ENCODE measurements at places on chromosomes 12 and 14.

DNA sequence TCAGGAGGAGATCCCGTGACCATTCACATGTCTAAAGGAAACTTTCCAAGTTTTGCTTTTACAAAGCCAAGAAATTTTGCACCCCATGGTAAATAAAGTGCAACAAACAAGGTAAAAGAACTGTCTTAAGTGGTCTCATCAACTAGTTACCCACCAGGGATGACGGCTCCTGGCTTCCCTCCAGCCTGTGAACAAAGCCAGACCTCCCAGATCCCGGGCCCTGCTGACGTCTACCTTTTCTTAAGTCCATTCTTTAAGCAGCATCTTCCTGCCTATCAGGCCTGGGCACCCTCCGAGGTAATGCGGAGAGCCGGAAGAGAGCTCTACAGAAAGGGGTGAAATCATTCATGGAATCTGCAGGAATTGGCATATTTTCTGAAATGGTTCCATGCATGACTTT, 58.0 kb upstream of the DAAM1 start:
- DNase-seq = no peak

- no peak for DNase-seq
These were observed 31.9 kb upstream of the OSBPL8 start for GRCh38 chr12:76591476-76591875.

GRCh38 chr14:71321574-71322315, 414.5 kb downstream of the PCNX1 start:
- DNase-seq = peak; percentile 26

- peak; percentile 94 for DNase-seq
These were observed 18.2 kb upstream of the CACNA2D4 start for GRCh38 chr12:1936406-1937320.

GRCh38 chr12:92136965-92137721, 8.5 kb downstream of the BTG1 start:
- DNase-seq = no peak

GRCh38 chr12:90407841-90408240, 547.1 kb downstream of the CCER1 start:
- DNase-seq = no peak

DNA sequence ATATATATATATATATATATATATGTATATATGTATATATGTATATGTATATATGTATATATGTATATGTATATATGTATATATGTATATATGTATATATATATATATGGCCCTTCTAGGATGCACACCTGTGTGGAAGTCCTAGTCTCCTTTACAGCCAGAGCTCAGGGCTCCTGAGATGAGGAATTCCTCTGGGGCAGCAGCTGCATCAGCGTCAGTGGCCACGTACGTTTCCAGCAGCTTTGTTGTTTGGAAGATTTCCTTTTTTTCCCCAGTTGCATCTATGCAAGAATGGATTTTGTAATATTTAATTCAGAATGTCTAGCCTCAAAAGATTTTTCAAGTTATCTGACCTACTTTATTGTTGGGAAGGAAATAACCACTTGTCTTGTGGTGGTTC, 68.6 kb downstream of the TNFAIP2 start:
- no peak for DNase-seq

- DNase-seq = no peak
These were observed 112.6 kb downstream of the KCNK10 start for GRCh38 chr14:88210426-88210825.

DNA sequence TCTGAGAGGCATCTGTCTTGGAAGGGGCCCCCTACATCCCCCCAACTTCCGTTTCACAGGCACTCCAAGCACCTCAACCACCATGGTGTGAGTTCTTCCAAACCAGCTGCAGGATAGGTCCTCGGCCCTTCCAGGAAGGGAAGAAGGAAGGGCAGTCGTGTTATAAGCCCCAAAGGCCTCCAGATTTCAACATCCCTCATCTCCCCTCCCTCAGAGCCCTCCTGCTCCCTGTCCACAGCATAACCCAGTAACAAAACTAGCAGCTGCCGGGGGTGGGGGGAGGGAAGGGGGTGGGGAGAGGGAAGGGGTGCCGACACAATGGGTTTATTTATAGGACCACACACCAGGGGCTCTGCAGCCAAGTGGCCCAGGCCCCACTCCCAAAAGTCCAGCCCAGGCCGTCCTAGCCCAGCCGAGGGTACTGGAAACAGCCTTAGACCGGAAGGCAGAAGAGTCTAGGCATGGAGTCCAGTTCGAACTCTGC, 18.3 kb downstream of the NCKAP5L start:
- DNase-seq = no peak

- DNase-seq = no peak
These were observed 13.0 kb upstream of the LEMD3 start for GRCh38 chr12:65156366-65156841.

GRCh38 chr12:106987846-106988245, 900 bp upstream of the MTERF2 start:
- DNase-seq = no peak

DNA sequence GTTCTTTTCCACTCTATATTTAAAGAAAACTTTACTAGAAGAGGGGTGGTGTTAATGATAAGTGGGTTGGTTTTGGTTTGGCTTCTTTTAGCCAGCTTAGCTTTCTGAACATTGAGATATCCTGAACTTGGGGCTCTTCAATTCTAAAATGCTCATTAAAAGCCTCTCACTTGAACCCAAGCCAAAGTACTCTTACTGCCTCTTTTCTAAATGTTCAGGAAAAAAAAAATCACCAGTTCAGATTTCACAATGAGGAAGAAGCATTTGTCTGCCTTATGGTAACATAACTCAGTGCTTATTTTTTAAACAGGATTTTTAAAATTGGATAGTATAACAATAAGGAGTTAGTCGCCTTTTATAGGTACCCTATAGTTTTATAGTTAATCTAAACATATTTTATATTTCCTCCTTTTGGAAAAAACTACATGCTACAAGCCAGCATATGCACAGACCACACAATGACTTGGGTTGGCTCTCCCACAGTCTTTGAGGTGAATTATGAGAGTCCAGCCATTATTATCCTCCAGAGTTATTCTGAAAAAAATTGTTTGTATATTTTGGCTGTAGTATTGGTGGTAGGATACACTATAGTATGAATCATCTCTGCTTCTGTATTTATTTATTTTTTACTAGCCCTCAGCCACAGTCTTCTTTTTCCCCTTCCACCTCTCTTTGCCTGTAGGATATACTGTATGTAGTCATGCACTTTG, 195.5 kb upstream of the TMPO start:
- DNase-seq = no peak

DNA sequence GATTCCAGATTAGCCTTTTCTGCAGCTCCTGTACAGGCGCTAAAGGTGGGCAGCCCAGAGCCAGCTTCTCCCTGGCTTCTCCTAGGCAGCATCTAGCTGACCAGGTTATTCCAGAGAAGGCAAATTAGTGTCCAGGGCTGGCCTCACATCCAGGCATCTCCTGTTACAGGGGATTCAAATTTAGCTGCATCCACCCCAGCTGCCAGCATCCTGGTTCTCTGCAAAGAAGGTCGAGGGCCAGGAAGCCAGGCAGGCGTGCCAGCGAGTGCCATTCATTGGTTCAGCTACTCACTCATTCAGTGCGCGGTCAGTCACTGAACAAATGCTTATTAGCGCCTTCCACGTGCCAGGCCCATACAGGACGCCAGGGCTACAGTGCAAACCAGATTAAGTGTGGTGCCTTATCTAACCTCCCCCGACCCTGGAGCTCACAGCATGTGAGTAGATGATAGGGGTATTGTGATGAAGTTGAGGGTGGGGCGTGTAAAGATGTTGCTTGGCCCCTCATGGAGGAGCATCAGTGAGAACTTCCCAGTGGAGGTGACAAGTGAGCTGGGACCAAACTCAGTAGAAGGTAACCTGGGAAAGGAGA, 15.7 kb upstream of the FAM222A start:
- DNase-seq = no peak

- no peak for DNase-seq
These were observed 18.0 kb upstream of the CTDSP2 start for GRCh38 chr12:57864442-57865083.

GRCh38 chr14:21075719-21076437, 5.8 kb downstream of the ARHGEF40 start:
- no peak for DNase-seq

DNA sequence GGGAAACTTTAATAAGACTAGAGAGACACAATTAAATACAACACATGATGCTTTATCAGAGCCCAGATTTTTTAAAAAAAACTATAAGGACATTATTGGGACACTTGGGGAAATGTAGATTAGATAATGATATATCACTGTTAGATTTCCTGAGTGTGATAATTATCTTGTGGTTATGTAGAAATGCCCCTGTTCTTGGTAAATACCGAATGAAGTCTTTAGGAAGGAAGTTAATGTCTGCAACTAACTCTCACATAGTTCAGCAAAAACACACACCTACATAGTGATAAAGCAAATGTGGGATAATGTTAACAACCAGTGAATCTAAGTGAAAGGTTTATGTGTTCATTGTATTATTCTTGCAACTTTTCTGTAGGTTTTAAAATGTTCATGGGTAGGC, 14.6 kb upstream of the CACNB3 start:
- DNase-seq = no peak

GRCh38 chr14:41860586-41860985, 253.9 kb downstream of the LRFN5 start:
- DNase-seq = no peak

- DNase-seq = peak; percentile 17
These were observed 66.9 kb upstream of the ACTN1 start for GRCh38 chr14:69045857-69046475.

DNA sequence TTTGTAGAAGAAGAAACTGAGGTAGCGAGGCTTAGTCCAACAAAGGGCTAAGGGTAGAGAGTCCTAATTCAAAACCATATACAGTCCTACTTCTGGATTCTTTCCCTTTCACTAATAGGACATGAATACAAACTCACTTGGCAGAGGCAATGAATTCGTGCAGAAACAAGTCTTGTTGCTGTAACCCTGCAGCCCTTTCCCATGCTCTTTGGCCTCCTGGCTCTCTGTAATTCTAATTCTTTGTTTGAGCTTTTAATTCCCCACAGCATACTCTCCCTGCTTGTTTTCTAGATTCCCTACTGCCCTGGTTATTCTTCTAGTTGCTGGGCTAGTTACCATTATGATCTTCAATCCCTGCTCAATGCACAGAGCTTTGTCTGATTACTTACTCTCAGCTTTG, 381.4 kb downstream of the ETNK1 start:
- peak; percentile 23 for DNase-seq

- DNase-seq = no peak
These were observed 15.7 kb upstream of the FIGNL2 start for GRCh38 chr12:51863933-51864832.

GRCh38 chr12:103865151-103865730, 24.2 kb upstream of the NT5DC3 start:
- no peak for DNase-seq

DNA sequence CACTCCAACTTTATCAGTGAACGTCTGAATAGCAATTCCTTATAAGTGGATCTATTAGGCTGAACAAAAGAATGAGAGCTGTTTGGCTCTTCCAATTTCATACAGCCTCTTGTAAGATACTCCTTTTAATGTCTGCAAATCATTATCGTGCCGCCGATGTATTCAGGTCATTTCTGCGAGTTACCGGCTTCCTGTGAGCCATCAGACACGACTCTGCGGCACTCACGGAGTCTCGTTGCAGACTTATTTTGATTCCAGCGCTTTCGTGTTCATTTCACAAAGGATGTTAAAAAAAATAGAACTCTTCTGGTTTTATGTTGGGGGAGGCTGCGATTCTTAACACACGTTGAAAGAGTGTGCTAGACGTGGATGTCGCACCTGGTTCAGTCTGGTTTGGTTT, 106.6 kb downstream of the GLT1D1 start:
- DNase-seq = no peak

- no peak for DNase-seq
These were observed 22.5 kb upstream of the FZD10 start for GRCh38 chr12:130139567-130140421.

GRCh38 chr14:59208224-59208814, 19.9 kb downstream of the DAAM1 start:
- no peak for DNase-seq

GRCh38 chr14:56199095-56199981, 81.1 kb downstream of the PELI2 start:
- DNase-seq = peak; percentile 36

GRCh38 chr14:22524784-22525161, 64.3 kb downstream of the DAD1 start:
- no peak for DNase-seq

- DNase-seq = no peak
These were observed 75.2 kb downstream of the PITPNM2 start for GRCh38 chr12:123075646-123076171.

GRCh38 chr14:74927225-74927624, 4.2 kb upstream of the RPS6KL1 start:
- DNase-seq = no peak

DNA sequence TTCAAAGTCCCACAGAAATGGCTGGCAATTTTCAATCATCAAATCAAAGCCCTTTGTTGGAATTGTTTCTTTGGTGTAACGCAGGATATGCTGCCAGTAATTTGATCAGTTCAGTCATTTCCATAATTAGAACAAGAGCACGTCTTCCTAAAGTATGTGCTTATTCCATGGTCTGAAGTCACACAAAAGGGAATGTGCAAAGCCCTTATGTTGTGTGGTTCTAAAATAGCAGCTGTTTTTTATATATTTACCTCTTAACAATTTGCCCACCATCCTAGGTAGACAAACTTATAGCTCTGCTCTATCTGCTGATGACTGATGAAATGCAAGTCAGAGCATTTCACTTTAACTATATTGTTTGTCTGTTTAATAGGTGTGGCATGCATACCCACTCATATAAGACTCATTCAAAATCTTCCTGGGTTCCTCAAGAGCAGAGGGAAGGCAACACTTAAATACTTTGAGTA, 176.1 kb upstream of the SLC38A2 start:
- DNase-seq = no peak

DNA sequence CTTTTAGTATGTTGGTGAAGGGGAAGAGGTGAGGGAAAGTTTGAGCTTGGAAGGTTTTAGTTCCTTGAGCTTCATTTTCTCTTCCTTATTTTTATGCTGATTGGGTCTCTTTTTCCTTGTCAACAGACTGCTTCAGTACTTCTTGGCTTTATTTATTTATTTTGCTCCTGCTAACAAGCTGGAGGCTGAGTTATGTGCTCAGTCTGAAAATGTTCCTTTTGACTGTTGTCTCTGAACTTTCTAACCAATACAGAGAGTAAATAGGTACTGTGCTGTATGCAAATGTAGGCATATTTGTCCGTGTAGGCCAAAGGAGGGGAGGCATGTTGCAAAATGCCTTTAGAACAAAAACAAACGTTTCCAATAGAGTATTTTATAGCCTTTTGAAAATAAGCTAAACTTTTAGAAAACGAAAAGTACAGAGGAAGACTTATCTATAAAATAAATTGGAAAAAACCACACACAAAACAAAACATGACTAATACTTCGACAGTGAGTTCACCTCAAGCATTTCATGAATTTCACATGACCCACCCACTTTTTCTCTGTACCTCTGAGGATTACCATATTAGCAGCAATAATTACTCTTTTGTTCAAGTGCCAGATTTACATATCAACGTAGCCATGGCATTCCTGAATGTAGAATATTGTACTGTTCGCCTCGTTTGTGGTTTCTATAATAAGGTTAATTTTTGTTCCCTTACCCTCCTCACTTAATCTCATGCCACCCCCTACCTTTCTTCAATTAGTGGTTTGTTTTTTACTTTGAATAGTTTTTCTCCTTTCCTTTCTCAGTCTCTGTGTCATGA, 4.7 kb upstream of the CREBL2 start:
- no peak for DNase-seq

All from adrenal gland (tissue), 19 donors.